Brain pericyte (primary cell): ENCODE measurements at places on chromosomes 2 and 18.
A peak's percentile ranks its signal among the peaks of the same experiment; 100 is the strongest.

DNA sequence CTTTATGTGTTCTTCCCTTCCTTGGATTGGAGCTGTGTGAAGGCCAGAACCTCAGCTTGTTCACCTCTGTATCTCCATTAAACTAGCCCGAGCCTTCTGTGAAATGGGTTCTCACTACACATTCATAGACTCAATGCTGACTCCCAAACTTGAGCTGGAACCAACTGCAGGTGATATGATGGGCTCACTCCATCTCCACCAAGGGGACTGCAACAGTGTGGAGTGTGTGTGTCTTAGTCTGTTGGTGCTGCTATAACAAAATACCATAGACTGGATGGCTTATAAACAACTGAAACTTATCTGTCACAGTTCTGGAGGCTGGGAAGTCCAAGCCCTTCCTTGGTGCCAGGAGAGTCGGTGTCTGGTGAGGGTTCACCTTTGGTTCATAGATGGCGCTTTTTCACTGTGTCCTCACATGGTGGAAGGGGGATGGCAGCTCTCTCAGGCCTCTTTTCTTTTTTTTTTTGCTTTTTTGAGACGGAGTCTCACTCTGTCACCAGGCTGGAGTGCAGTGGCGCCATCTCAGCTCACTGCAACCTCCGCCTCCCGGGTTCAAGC lies 94.2 kb upstream of the MAP4K3 start:
- no peak for DNase-seq

GRCh38 chr2:73979021-73979420 lies 5.7 kb upstream of the TET3 start:
- no peak for DNase-seq

DNA sequence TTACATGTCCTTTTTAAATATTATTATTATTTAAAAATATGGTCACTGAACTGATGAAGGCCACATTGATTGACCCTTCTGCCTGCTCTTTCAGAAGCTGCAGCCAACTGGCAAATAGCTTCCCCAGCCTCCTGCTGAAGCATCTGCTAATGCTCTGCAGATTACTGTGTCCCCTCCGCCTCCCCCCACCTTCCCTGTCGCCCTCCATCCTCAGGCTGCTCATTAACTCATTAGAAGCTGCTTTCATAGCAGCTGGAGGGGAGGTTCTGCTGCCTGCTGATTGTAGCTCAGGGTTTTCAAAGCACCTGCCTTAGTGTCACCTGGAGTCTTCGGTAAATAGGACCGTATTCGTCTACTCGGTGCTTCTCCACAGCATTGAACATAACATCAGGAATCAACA lies 24.8 kb upstream of the LMAN1 start:
- no peak for DNase-seq

GRCh38 chr2:108938077-108938710 lies 50.8 kb downstream of the EDAR start:
- no peak for DNase-seq

DNA sequence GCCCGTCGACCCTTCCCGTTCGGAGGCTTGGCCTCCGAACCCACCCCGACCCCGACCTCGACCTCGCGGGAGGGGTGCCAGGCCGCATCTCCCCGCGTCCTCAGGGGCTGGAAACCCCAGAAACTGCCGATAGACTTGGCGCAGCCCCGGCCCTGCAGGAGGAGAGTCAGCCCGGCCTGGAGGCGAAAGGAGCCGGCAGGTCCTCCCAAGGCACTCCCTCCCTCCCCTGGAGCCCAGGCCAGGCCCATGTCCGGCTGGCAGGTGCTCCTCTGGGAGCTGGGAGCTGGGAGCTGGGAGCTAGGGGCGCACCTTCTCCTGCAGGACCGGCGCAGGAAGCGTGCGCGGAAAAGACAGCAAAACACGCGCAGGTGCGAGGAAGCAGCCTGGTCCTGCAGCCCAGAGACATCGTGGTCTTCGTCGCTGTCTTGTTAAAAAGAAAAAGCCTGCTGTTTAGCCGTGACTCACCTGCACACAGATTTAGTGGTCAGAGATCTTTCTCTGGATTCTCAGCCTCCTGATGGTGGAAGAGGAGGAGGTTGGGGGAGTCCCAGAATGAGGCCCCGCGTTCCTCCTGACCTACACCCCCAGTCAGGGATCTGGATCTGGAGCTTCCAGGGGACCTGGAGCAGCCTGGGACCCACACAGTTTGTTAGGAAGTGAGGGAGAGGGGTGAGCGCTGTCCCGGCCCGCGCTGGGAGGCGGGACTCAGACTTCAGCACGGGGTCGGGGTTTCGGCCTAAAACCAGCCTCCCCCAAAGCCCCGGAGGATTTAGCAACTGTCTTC lies 660 bp upstream of the MBP start:
- DNase-seq: no peak

DNA sequence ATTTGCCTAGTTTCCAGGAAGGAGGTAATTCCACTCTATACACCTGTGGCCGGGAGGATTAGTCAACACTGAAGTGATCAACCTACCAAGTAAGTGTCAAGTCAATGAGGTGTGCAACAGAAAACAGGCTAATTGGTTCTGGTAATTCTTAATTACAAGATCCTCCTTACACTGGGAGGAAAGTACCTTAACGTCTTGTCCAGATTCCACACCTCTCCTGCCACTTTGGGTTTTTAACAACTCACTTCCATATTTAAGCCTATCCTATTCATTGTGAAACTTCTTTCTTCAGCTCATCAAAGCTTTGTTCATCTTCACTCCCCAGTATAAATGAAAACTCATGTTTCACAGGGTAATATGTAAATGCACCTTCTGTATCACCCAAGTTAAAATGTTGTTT lies 22.0 kb upstream of the MAP4K4 start:
- no peak for DNase-seq

DNA sequence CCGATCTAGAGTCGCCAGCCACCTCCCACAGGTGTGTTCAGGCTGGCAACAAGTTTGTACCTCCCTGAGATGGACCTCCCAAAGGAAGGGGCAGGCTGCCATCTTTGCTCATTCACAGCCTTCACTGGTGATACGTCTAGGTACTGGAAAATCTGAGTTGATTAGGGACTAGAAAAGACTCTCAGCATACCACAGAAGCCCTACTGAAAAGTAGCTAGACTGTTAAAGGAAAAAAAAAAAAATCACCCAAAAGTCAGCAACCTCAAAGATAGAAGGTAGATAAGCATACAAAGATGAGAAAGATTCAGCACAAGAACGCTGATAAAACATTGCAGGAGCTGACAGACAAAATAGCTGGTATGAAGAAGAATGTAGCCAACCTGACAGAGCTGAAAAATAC lies 128.6 kb upstream of the WDR75 start:
- DNase-seq: no peak

GRCh38 chr18:6929370-6930102 lies 188.1 kb downstream of the LAMA1 start:
- DNase-seq: no peak

DNA sequence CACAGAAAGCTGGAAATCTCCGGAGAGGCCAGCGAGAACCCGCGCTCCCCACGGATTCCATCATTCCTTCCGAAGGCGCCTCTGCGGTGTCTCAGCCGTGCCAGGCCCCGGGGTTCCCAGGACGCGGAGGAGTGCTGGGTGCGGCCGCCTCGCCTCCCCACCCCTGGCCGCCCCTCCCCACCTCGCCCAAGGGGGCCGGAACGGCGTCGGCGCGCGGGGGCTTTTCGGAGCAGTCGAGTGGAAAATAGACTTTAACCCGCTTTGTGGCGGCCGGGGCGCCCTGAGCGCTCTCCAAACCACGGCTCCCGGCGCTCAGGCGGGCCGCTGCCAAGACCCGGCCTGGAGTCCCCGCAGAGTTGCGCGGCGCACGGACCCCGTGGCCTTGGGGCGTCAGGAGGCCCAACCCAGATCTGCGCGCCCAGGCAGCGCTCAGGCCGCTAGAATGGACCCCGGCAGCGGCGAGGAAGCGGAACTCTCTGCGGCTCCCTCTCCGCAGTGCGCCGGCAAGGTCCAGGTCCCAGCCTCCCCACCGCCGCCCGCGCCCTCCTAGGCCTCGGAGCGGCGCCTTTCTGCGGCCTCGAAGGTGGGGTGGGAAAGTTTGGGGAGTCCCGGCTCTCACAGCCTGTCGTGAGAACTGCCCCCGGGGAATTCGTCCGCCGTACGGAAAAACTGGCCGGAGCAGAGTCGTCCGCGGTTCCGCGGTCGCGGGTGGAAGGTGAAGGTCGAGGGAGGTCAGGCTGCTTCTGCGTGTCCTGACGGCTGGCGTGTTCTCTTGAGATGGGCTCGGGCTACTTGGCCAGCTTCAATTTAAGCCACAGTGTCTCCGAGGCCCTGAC lies 1.2 kb upstream of the EMX1 start:
- no peak for DNase-seq

DNA sequence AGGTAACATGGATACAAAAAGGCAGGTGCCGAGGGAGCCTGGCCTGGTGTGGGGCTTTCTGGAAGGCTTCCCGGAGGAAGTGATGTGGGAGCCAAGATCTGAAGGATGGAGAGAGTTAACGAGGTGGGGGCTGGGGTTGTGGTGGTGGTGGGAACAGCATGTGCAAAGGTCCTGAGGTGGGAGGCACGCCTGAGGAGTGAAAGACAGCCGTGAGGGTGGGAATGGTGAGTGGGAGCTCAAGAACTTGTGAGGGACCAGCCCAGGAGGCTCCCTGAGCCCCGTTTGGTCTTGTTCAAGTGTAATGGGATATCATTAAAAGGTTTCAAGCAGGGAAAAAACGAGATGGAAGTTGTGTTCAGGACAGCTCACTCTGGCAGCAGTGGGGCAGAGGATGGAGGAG lies 35.2 kb downstream of the TRPM8 start:
- DNase-seq: no peak

DNA sequence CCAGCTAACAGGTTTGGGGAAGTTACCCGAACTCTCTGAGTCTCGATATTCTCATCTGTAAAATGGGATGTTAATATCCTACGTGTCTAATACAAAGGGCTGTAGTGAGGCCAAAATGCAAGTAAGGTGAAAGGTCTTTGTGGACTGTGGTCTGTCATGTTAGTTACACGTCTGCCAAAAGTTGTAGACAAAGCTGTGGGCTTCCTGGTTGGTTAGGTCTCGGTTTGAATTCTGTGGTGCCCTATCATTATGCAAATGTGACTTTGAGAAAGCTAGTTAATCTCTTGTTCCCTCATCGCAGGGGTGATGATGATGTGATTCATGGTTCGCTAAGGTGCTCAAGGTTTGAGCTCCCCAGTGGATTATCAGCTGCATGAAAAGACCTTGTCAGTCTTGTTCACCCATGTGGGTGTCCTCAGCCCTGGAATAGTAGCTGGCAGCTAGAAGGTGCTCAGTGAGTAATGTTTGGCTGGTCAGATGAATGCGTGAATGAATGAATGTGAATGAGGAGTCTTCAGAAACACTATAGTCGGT lies 23.1 kb downstream of the TRIB2 start:
- no peak for DNase-seq

- DNase-seq: no peak
Measured at GRCh38 chr2:127320586-127321275, 26.8 kb upstream of the ERCC3 start.

DNA sequence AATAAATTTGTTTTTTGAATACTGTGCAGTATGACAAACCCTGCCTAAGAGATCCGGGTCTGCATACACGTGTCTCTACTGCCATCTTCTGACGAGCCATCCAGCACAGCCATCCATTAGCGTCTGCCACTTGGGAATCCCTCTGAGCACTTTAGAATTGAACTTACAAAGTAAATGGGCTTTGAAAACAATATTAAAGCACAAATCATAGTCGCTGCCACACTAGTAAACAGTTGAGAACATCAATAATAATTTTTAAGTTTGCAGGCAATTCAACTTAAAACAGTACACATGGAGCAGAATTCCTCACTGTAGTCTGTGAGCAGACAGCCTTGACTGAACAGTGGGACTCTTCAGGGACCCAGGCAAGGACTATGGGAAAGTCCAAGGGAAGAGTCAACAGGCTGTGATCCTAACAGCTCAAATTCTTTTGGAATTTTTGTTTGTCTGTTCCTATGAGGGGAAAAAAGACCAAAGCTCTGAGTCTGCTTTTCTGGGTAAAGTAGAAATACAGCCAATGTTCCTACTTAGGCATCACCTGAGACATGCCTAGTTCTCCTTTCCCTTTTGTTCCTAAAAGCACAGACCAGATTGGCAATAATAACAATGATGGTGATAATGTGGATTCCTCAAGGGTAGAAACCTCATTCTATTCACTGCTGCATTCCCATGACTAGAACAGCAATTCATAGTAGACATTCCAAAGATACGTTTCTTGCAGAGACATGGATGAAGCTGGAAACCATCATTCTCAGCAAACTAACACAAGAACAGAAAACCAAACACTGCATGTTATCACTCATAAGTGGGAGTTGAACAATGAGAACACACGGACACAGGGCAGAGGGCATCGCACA lies 92.9 kb downstream of the MREG start:
- peak; percentile 73 for DNase-seq

DNA sequence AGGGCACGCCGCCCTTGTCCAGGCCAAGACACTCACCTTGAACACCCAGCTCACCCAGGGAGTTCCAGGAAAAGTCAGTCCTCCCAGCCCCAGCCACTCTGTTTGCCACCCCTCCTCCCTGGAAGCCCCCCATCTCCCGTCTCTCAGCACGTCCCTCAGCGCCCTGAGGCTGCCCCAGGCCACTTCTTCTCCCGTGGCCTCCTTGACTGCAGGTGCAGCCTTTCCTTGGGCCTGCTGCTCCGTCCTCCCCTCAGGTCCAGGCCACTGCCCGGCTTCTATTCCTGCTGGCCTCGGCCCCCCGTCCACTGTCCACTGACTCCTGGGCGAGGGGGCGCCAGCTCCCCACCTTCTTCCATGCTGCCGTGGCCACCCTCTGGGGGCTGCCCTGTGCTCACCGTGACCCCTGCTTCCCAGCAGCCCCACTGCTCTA lies 239.1 kb downstream of the HDAC4 start:
- no peak for DNase-seq

DNA sequence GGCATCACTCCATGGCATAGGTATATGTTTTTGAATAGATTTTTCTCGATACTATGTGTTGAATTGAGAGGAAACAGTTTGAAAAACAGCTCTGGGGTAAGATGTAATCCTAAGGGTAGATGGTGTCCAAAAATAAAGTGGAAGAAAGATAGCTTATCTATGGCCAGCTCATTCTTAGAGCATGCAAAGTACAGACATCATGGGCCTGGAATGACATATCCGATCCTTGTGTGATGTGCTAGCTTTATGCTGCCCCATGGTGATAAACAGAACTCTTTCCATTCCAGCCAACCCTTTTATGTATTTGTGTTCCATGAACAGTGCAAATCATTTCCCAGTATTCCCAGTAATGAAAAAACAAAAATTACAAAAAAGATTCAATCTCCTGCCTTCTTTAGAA lies 390.2 kb upstream of the NXPH2 start:
- no peak for DNase-seq

- DNase-seq: no peak
Measured at GRCh38 chr18:5972298-5972697, 77.0 kb upstream of the TMEM200C start.

DNA sequence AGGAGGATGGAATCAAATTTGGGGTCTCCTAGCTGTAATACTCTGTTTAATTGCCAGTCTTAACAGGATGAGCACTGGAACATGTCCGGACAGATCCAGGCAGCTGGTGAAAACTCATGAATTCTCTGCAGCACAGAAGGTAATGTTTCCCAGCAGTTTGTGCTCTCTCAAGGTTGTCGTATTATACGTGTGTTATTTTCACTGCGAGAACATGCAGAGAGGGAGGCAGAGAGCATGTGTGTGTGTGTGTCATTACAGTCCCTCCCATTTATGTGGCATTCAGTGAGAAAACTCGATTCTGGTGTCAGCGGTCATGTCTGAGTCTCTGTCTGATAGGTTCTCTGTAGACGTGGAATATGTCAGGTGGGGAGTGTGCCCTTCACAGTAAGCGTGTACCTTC lies 150.2 kb upstream of the POU3F3 start:
- no peak for DNase-seq
